ENCODE measurements at places on chromosomes 11 and 22.

- DNase-seq = no peak
Measured at GRCh38 chr11:74559110-74559933, 33.1 kb upstream of the POLD3 start.

GRCh38 chr22:42655693-42656092 is 6.5 kb upstream of the CYB5R3 start:
- DNase-seq = no peak

- no peak for DNase-seq
Measured at GRCh38 chr11:110199184-110199981, 97.0 kb downstream of the RDX start.

DNA sequence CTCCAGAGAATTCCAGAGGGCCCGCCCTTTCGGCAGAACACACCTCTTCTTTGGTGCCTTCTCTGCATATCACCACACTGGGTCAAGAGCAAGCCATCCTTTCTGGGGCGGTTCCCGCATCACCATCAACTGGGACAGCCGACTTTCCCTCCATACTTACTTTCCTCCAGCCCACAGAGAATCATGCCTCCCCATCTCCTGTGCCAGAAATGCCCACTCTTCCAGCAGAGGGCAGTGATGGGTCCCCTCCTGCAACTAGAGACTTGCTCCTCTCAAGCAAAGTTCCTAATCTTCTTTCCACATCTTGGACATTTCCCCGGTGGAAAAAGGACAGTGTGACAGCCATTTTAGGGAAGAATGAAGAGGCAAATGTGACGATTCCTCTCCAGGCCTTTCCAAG is 157.7 kb downstream of the C11orf91 start:
- no peak for DNase-seq

DNA sequence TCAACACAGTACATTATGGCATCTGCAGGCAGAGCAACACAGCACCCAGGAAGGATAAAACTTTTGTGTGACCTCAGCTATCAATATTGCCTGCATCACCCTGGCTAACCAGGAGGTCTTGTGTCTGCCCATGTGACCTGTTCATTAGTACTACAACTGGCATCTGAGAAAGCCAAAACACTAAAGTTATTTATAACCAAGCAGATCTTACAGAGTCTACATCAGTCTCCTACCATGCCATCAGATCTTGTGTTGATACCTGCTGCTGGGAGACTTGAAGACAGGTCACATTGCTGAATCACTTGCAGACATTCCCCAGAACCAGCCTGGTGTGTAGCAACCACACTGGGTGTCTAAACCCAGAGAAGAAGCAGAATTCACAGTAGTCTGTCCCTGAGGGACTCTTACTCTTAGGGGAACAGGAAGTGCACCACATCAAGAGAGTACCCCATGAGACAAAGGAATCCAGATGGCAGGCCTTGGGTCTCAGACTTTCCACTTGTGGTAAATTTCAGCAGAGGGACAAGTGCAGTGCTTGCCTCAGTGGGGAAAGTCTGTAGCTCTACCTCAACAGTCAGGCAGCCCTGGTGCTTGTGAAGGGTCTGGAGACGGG is 7.0 kb downstream of the OR9G1 start:
- no peak for DNase-seq

DNA sequence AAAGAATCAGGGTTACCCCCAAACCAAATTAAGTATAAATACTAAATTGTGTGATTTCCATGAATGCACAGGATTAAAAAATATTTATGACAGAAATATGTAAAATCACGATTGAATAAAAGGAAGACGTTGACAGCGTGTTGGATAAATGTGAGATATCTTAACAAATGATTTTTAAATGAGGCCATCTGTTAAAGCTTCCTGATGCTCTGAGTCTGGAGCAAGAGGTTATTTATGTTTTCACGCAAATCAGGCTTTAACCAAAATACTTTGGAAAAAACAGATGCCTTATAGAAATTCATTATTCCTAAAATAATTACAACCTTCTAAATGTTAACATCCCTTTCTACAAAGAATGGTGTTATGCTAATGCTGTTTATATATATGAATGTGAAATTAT is 123.3 kb downstream of the PAX6 start:
- no peak for DNase-seq

DNA sequence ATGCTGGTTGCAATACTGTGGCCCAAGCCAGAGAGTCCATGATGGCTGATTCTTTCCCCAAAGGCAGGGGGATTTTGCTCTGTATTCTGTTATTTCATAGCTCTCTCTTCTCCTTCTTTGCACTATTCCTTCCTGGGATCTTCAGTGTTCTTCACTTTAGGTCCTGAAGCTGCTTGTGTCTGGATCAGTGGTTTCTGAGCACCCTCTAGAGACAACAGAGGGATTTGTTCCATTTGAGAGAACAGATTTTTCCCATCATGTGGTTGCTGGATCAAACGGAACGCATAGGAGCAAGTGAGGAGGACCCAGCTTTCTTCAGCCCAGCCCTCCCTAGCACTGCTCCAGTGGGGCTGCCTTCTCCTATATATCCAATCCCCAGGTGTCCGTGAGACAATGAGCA is 68.7 kb upstream of the SYN3 start:
- DNase-seq = no peak

DNA sequence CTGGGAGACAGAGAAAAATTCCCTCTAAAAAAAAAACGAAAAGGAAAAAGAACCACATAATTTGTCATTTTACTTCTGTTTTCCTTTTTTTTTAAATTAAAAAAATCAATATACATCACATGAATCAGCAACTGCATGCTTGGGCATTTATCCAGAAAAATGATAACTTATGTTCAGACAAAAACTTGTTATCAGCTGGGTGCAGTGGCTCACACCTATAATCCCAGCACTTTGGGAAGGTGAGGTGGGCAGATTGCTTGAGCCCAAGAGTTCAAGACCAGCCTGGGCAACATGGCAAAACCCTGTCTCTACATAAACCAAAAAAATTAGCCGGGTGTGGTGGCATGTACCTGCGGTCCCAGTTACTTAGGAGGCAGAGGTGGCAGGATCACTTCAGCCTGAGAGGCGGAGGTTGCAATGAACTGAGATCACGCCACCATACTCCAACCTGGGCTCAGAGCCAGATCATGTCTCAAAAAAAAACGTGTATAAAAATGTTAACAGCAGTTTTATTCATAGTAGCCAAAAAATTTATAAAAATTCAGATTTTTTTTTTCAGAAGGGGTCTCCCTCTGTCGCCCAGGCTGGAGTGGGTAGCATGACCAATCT is 28.5 kb downstream of the AMBRA1 start:
- DNase-seq = no peak

- no peak for DNase-seq
Measured at GRCh38 chr22:19823191-19823901, 31.3 kb downstream of the GNB1L start.

DNA sequence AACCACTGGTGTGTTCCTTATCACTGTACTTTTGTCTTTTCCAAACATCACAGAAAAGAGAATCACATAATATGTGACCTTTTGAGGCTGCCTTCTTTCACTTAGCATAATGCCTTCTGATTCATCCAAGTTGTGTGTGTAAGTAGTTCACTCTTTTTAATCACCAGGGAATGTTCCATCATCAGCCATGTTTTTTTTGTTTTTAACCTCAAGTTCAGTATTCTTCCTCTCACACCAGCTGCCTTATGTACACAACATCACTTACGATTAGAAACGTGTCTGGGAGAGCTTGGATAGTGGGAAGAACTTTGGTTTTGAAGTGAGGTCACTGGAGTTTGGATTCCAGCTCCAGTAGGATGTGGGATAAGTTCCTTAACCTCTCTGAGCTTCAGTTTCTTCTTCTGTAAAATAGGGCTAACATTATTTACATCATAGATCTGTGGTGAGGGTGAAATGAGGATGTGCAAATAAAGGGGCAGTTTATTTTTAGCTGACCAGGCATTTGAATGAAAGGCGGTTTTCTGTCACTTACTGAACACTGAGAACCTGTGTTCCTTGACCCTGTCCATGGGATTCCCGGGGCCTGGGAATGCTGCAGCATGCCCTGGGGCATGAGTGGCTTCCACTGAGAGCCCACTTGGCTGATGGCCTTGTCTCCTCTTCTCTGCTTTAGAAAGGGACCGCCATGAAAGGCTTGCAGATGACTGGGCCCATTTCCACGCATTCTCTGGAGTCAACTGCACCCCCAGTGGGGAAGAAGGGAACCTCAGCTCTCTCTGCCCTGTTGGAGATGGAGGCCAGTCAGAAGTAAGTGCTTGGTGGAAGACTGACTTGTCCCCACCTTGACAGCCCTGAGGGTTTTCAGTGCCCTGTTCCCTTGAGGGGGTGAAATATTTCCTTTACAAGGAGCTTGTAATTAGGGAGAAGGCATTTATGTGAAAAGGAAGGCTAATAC is 92.6 kb downstream of the DEPDC5 start:
- no peak for DNase-seq
